Activated T-cell treated with anti-CD3 and anti-CD28 coated beads for 24 hours (primary cell): ENCODE measurements at places on chromosomes 11 and 22.

DNA sequence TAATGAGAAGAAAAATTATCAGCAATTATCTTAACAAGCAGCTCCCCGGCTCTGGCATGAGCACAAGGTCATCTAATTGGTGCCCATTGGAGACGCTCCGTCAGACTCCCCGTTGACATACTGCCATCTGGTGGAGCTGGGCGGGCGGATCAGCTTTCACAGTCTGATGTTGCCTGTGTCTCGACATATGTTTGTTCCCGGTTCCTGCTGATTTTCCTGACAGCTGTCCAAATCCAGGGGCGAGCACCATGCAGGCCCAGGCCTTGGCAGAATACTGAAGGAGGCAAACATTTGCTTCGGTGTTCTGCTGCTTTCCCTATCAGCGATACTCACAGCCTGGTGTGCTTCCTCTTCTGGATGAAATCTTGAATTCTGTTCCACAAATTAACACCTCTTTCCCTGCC, 43.8 kb upstream of the BARX2 start:
- peak; percentile 63 for DNase-seq

DNA sequence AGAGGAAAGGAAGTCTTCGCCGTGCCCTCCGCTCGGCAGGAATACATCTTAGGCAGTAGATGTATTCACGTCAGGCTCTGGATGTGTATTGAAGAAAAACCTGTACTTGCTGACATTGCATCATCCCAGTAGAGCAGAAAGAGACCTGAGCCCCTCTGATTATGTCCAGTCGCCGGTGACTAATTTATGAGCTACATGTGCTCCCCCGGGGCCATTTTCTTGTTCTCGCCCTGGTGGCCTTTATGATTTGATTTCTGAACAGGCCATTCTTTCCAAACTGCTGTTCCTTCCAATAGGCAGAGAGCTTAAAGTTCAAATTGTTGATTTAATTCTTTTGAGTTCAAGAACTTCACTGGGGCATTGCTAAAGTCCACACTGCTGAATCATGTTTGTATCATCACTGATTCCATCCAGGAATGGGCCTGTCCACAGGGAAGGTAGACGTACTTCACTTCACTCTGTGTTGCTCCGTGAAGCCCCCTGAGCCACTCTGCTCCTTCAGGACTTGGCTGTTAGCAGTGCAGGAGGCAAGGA, 137.3 kb upstream of the RASSF10 start:
- DNase-seq = no peak

DNA sequence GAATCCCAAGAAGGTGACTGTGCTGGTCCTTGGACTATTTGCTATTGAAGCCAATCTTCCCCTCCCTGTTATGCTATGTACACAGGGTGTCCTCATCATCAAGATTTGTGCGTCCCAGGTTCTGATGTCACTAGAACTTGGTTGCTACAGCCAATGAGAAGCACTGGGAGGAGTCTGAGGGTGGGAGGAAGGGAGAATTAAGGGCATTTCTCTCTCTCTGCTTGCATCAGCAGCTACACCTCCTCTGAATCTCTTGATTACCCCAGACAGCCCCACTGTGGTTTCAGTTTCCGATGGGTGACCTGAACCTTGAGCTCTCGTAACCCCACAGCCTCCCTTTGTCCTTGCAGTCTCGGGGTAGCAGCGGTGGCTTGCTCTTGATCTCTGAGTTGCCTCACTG, 212.4 kb upstream of the SESN3 start:
- DNase-seq = no peak

DNA sequence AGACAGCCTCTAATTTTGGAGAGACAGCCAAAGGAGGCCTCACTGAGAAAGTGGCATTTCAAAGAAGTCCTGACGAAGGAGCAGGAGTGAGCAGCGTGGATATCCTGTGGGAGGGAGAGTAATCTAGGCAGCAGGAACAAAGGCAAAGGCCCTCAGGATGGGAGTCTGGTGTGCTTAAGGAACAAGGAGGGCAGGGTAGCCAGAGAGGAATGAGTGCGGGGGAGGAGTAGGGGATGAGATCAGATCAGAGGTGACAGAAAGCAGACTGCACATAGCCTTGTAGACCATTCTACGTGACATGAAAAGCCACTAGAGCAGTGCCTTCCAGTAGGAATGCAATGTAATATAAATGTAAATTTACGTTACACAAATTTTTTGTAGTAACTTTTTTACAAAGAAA, 5.6 kb downstream of the SLC36A4 start:
- no peak for DNase-seq

GRCh38 chr11:76783294-76783895, at the start of gene TSKU:
TSKU (plus strand) TSS chr11:76783356; CDS start chr11:76795617, 12,261 bp downstream.
- DNase-seq = no peak

DNA sequence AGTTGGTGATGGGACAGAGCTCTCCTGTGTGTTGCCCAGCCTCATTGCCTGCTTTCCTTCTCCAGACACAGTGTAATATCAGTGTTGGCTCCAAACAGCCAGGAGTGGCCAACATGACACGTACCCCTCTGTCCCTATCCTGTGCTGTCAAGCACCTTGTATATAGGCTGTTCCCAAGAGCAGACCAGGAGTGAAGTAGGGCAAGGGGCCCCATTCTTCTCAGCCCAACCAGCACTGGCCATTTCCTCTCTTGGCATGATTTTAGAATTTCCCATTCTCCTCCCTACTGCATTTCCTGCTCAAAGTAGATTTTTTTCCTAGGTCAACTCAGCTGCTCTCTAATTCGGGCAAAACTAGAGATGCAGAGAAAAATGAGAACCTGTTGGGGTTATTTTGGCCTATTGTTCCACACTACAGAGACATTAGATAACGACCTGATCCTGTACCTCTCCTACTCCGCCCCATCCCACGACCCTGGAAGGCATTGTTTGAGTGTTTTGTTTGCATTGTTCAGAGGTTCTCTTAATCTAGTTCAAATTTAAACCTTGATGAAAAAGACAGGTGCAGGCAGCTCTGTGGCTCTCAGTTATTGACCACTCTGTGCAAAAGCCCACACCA, 95.6 kb downstream of the RASSF10 start:
- no peak for DNase-seq

- DNase-seq = no peak
These were observed 4.6 kb downstream of the HYLS1 start for GRCh38 chr11:125892071-125892470.

DNA sequence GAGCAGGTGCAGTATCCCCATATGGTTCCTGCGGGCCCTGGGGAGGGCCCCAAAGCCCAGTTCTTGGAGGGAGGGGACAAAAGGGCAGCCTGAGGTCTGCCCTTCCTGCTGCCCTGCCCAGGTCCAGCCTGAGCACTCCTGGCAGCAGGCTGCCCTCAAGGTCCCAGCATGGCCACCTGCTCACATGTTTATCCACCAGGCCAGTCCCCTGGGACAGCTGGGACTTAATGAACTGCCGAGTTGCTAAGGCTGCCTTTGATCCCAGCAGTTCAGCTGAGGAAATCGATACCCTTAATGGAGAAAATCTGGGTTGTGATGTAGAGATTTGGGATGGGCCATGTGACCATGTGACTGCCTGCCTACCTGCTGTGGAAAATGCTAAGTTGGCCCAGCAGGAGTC, 146.2 kb downstream of the TRIM29 start:
- DNase-seq = no peak

GRCh38 chr22:44455151-44455962, 42.7 kb downstream of the RTL6 start:
- peak; percentile 8 for DNase-seq

- DNase-seq = no peak
These were observed at the start of gene NXPE1 for GRCh38 chr11:114559425-114560310. NXPE1 (minus strand) TSS chr11:114559881; CDS start chr11:114551201, 8,680 bp downstream.
